Hindlimb muscle (tissue), 1 donor: ENCODE measurements at places on chromosomes 13 and 19.

DNA sequence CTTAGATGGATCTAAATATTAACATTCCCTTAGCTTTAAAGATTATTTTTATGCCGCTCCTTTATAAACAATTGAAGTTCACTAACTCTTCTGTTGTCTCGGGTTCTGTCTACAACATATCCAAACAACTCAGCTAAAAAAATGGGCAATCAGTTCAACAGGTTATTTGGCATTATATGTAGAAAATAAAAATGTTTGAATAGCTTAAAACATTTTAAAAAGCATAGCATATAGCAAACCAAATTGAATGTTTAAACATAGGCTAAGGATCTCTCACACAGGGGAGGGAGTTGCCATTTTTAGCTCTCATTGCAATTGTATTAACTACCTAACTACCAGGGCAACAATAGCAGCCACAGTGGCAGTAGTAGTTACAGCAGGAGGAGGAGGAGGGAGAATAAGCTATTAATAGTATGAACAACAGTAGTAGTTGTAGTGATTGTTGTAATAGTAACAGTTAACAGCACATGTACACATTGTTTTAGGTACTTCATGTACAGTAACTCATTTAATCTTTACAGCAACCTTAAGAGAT, 404.2 kb downstream of the KCNRG start:
- no peak for DNase-seq

DNA sequence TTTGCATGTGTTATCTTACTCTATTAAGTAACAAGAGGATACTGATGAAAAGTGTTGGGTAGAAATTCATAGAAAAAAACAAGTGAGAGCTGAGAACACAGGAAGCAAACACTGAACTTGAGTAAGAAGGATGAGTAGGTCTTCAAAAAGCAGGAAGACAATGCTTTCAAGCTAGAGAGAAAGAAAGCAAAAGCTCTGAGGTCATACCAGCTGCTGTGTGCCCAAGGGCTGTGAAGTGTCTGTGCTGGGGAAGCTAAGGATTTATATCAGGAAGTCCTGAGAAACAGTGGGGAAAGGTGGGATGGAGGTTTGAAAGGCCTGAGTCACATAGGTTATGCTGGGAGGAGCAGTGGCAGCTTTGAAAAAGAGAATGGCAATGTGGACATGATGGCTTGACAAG, 145.5 kb upstream of the MAB21L1 start:
- DNase-seq, result no peak

GRCh38 chr13:97367016-97367822, 66.8 kb upstream of the RAP2A start:
- no peak for DNase-seq

DNA sequence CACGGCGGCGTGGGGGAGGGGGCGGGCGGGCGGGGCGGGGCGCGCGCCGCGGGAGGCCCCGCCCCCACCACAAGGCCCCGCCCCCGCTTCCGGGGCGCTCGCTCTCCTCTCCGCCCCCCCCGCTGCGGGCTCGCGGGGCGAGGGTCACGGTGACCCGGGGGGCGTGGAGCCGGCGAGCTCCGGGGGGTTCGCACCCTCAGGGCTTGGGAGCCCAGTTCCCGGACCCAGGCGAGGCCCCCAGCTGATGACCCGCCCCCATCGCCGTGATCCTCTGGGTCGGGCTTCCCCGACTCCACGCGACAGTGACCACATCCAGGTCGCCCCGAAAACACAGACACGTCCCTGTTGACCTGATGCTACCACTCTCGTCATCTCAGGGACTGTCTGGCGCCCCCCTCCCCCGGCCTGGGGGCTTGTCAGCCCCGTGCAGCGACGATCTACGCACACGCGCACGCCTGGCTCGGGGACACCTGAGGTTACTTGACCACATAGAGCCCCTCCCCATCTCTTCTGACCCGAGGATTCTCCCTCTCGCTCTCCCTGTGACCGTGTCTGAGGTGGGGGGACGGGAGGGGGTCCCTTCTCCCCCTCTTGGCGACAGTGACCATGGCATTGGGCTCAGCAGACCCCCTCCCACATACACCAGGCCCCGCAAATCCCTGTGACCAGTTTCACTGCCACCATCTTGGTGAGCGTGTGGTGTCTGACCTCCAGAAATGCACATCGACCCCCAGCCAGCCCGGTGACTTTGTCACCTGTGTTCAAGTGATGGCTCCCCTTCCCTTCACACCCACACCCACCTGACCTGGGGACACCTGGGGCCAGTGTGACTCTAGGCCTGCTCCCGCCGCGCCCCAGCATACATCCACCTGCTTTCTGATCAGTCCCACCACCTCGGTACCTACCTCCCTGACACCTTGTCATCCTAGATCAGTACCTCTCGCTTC, 670 bp downstream of the MAP2K7 start:
- DNase-seq, result no peak

- no peak for DNase-seq
These were observed 61.6 kb upstream of the MED4 start for GRCh38 chr13:48156466-48156865.
